ENCODE measurements at places on chromosomes 13 and 19.

- DNase-seq: no peak
Measured at GRCh38 chr19:28020619-28021258, 1192.2 kb downstream of the UQCRFS1 start.

GRCh38 chr13:81089371-81090157 is 748.6 kb upstream of the SPRY2 start:
- DNase-seq: no peak

- no peak for DNase-seq
Measured at GRCh38 chr13:101026328-101026727, 351.7 kb upstream of the TMTC4 start.

DNA sequence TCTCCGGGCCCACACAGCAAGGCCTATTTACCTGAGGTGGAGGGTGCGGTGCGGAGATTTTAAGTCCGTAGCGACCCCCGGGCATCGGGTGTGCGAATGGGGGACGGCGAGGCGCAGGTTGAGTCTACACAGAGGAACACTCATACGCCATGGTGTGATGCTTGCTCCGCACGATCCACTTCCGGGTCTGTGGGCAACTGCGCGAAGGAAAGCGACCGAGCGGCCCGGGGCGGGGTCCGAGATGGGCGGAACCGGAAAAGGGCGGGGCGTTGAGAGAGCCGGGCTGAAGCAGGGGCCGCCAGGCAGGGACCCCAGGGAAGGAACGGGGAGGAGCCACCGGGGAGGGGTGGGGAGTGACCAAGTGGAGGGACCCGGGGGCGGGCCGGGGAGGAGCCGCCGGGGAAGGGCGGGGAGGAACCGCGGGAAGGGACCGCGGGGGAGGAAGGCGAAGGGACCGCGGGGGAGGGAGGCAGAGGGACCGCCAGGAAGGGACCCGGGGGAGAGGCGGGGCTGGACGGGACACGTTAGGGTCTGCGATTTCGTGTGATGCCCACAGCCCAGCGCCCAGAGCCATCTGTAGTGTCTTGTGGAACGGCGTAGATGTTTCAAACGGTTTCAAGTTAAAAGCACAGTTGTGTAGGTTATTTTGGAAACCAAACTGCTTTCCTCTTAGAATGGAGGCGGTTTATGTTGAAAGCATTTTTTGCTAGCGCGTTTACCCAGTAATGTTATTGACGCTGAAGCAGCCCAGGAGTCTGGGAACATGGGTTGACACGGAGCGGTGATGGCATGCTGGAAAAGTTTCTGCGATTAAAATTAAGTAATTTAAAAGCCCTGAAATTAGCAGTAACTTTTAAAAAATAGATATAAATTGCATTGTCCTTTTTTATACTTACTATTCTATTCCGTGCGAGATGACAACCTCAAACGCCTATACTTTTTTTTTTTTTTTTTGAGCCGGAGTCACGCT is at the start of gene ZNF160:
Gene ZNF160 (minus strand): TSS at position 189 of the 970 bp plus-strand sequence. CDS start 17,146 bp downstream, outside the sequence.
- peak; percentile 99 for DNase-seq

GRCh38 chr19:52638601-52639000 is 446 bp upstream of the ZNF83 start:
- DNase-seq: peak; percentile 16

GRCh38 chr13:22095794-22096193 is 424.9 kb downstream of the FGF9 start:
- no peak for DNase-seq

DNA sequence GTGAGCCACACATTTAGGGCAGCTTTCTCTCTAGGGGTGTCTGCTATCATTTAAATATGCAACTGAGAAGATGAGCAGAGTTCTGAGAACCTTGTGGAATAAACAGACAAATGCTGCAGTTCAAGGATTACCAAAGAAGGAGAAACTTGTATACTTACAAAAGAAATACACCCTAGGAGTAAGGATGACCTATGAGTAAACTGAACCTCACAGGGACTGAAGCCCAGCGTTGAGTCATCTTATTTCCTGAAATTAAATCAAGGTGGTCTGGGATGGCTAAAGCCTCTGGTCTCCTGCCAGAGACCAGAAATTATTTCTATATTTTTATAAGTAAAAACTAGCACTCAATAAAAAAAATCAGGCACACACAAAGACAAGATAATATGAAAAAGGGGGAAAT is 40.1 kb downstream of the FAM216B start:
- DNase-seq: no peak

DNA sequence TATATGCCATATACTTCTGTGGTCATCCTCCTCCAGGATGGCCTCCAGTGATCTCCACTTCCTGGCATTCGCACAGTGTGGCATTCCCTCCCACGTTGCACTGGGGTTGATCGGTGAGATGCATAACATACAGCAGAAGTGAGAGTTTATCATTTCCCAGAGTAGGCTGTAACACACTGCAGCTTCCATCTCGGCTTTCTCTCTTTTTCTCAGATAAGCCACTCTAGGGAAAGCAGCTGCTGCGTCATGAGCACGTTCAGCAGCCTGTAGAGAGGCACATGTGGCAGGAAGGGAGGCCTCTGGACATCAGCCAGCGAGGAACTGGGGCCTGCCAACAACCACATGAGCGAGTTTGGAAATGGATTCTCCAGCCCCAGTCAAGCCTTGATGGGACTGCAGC is 807.1 kb downstream of the DIAPH3 start:
- no peak for DNase-seq

GRCh38 chr13:66296875-66297274 is 933.3 kb downstream of the PCDH9 start:
- no peak for DNase-seq

- DNase-seq: no peak
Measured at GRCh38 chr19:6226012-6226411, 53.8 kb downstream of the MLLT1 start.

- peak; percentile 39 for DNase-seq
Measured at GRCh38 chr19:32570081-32570785, 10.8 kb upstream of the PDCD5 start.

DNA sequence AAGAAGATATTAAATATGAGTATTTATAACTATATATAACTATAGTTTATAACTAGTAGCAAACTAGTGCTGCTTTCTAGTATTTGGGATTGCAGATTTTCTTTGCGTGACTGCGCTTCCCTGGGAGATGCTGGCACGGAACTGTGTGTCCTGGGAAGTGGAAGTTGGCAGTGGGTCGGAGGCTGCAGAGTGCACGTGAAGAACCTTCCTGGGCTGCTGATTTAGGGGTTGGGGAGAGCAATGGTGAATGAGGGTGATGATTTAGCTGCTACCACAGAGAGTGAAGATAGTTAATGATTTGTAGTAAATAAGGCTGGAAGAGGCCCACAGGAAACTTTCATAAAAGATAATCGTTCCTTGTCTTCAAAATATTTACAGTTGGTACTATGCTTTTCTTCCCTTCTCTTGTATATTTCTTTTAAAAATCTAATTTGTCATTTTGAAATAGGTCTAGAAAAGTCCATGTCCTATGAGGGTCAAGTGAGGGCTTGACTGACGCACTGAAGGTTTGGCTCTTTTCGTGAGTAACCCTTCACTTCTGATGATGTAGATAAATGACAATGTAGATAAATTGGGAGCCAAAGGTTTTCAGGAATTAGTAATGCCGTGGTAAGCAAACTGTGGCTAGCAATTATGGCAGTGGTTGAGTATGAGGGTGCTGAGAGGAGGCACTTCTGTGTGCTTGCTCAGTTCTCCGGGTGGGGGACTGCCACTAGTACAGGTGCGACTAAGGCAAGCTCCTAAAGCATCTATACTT is 3.0 kb upstream of the NAA16 start:
- DNase-seq: no peak

GRCh38 chr13:46761866-46762265 is 35.1 kb downstream of the ESD start:
- DNase-seq: no peak

- no peak for DNase-seq
Measured at GRCh38 chr13:97148894-97149293, 73.2 kb upstream of the MBNL2 start.

DNA sequence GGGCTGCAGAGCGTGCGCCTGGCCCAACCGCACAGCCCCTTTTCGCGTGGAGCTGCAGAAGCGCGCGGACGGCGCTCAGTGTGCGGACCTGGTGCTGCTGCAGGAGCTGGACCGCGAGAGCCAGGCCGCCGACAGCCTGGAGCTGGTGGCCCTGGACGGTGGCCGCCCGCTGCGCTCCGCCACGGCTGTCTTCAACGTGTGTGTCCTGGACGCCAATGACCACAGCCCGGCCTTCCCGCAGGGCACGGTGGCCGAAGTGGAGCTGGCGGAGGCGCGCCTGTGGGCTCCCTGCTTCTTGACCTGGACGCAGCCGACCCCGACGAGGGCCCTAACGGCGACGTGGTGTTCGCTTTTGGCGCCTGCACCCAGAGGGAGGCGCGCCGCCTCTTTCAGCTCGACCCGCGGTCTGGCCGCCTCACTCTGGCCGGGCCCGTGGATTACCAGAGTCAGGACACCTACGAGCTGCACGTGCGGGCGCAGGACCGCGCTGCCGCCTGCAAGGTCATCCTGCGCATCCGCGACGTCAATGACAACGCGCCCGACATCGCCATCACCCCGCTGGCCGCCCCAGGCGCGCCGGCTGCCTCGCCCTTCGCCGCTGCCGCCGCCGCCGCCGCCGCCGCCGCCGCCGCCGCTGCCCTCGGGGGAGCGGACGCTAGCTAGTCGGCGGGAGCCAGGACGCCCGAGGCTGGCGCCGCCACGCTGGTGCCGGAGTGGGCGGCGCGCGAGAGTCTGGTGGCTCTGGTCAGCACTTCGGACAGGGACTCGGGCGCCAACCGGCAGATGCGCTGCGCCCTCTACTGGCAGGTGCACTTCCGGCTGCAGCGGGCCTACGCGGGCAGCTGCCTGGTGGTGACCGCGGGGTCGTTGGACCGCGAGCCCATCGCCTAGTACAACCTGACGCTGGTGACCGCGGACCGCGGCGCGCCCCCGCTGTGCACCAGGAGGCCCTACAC is 172.2 kb downstream of the OLFM4 start:
- DNase-seq: no peak

DNA sequence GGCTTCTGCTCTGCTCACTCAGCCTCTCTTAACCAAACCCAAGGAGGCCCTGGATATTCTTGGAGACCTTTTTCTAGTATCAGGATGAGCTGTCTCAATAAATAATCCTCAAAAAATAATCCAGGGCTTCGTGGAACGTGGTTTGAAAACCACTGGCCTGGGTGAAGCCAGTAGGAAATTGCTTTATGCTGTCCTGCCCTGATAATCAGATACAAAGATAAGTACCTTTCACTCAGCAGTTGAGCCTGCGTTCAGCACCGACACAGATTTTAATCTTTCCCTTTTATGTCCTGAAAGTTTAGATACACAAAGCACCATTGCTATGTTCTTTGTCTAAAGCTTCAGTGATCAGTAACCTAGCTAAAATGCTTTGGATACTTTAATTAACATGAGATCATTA is 460.0 kb downstream of the RFC3 start:
- no peak for DNase-seq

DNA sequence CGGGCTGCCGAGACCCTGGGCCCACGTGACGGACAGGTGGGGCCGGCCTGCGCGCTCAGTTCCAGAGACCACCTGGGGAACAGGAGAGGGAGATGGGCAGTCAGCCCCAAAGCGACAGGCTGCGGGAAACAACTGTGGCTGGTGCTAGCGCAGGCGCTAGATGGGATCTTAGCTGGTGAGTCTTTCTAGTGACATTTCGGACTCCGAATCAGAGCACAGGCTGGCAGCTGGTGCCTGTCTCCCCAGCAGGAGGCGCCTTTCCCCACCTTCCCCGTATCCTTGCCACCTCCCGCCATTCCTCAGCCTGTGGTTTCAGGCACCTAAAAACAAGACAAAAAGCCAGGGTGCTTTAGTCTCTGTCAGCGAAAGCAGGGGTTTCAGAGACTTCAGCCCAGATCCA is 19.4 kb upstream of the RANBP3 start:
- no peak for DNase-seq

DNA sequence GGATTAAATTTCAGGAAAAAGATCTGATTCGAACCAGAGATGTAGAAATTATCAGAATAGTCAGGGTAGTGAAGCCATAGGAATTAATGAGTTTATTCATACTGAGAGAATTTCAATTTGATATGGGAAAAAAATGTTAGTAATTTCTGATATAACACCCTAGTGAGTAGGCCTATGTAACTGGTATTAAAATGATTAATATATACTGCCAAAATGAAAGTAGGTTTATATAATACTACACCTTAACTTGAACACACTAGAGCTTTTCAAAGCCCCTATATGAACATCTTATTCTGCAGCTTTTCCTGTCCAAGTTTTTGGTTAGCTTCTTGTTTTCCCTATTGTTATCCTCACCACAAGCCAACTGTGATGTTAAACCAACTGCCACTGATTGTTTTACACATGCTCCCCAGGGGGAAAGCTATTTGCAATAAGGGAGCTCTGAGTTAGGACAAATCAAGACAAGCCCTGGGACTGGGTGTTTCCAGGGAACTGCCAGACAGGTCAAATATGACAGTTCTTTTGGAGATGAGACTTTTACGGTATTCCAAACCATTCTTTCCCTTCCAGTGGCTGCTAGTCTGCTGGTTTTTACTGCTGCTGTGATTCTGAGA is 45.3 kb downstream of the FNDC3A start:
- DNase-seq: no peak

DNA sequence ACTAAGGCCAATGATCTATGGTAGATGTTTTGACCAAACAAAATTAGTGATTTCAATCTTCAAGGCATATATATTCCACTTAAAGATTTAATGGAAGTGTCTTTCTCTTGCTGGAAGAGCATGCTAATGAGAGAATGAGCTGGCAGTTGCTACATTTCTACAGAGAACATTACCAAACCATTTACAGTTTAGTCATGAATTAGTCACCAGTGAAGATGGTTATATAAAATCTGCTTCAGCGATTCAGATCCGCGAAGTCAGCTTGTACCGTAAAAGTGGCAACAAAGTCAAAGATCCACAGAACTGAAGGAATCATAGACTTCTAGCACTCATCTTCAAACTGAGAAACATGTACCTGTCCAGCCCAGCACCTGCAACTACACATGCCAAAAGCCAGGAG is 156.3 kb downstream of the SLITRK5 start:
- DNase-seq: no peak

- no peak for DNase-seq
Measured at GRCh38 chr13:67343777-67344176, 113.6 kb upstream of the PCDH9 start.

GRCh38 chr19:7986321-7987113 is 18.9 kb downstream of the ELAVL1 start:
- DNase-seq: no peak

- no peak for DNase-seq
Measured at GRCh38 chr19:12675399-12675798, 6.3 kb downstream of the DHPS start.

DNA sequence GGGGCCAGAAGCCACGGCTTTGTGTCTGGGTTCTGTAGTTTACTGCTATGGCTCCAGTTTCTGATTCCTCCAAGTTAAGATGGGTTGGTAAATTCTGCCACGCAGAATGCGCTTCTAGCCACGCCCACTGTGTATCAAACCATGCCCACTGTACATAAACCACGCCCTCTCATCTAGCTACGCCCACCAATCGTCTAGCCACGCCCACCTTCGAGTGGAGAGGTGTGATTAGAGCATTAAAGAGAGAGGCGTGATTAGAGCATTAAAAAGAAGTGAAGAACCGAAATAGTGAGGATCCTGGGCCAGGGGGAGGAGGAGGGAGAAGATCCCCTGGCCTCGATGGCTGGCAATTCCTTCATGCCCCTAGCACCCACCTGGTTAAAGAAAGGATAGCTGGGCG is 43.7 kb upstream of the ADGRE5 start:
- no peak for DNase-seq

Data from GM12891 (cell line).